ENCODE measurements at places on chromosomes 13 and 19.

DNA sequence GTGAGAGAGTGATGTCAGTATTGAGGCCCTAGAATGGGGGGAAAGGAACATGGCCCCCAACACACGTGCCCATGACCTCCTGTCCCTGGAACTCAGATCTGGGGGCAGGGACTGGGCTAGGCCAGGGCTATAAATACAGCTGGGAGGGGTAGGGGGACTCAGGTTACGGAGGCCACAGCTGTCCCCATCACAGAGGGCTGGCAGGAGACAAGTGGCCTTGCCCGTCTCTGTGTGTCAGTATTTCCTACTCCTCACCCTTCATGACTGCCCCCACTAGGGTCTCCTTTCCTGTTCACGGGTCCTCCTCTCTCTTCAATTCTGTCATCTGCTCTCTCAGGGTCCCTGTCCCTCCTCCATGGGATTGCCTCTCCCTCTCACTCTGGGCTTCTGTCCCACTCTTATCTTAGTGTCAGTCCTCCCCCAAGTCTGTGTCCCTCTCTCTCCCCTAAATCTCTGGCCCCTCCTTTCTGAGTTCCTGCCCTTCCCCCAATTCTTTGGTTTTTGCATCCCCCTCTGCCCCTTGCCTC is 687 bp upstream of the HRC start:
- DNase-seq: no peak

DNA sequence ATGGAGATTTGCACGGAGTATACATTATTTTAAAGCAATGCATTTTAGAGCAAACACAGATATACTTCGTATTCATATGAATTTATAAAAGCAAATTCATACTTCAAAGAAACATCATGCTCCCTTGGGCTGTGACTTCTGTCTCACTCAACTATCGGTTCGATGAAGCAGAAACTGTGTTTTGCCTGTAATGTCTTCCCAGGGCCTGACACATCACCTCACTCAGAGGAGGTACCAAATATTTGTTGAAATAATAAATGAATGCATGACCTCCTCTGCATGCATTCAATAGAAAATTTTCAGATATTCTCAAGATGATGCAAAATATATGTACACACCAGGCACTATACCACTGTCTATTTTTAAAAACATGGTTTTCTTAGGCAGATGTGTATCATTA is 432.7 kb downstream of the EFNB2 start:
- no peak for DNase-seq

DNA sequence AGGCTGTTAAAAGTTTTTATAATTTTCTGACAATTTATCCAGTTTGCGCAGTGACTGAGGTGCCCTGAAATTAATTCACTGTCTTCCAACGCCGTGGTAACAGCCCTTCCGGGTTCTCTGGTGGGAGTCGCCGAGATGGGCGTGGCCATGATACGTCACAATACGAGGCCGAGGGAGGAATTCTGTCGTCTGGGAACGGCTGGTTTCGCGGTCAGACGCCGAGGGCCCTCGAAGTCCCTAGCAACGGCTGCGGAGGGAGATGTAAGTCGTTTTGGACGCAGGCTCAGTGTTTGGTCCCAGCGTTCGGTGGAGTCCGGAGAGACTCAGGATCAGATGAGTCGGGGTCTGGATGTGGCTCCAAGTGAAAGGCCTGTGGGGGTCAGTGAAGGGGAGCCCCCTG is 21.7 kb downstream of the ZNF613 start:
- no peak for DNase-seq

GRCh38 chr13:81116461-81117282 is 775.7 kb upstream of the SPRY2 start:
- DNase-seq: no peak

DNA sequence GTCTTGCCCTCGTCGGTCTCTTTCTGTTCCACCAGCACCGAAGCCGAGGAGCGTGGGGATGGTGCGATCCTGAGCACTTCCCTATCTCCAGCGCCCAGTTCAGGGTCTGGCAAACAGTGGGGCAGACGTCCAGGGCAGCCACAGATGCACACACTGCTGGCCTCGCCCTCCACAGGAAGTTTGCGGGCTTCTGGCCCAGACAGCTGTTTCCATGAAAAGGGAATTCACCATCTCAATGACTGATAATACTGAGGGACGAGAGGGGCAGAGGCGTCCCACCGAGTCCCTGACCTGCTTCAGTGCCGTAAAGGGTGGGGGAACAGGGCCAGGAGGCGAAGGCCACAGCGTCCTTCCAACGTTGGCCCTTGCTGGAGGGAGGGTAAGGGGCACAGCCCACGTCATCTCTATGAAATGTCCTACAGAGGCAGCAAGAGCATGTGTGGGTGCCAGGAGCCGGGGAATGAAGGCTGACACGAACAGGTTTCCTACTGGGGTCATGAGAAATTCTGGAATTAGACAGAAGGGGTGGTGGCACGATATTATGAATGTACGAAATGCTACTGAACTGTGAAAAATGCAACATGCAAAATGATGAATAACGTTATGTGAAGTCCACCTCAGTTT is 19.5 kb downstream of the SHC2 start:
- DNase-seq: no peak

DNA sequence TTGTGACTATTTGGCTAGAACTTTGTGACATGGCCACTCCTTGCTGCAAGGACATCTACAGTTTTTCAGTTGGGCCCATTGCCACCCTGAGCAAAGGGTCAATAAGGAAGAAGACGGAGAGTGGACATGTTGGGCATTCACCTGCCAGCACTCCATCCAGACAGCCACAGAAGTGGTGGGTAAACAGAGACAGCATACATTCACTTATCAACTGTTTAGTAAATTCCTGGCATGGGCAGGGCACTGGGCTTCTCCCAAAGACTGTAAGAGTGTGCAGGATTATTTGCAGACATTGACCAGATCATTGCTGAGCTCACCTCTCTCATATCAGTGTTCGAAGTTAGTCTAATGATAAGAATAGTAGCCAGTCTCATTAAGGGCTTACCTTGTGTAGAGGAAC is 29.2 kb downstream of the SIPA1L3 start:
- no peak for DNase-seq

DNA sequence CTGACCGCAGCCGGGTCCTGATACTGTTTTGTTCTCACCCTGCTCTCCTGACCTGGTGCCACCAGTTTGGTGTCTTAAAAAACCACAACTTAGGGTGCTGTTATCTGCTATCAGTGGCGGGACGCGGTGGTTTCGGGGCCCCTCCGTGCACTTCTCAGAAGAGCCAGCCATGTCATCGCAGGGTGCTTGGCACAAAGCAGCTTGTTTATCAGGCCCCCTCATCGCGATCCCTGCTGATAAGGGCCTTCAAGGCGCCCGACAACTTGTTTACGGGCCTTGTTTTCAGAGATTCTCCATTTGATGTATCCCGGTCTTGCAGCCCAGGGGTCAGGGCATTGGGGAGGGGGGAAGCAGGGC is 58.1 kb upstream of the KLF2 start:
- peak; percentile 41 for DNase-seq

GRCh38 chr13:69796256-69796655 is 311.4 kb upstream of the ATXN8OS start:
- DNase-seq: no peak

GRCh38 chr19:8239528-8240273 is 30.5 kb downstream of the CERS4 start:
- no peak for DNase-seq

DNA sequence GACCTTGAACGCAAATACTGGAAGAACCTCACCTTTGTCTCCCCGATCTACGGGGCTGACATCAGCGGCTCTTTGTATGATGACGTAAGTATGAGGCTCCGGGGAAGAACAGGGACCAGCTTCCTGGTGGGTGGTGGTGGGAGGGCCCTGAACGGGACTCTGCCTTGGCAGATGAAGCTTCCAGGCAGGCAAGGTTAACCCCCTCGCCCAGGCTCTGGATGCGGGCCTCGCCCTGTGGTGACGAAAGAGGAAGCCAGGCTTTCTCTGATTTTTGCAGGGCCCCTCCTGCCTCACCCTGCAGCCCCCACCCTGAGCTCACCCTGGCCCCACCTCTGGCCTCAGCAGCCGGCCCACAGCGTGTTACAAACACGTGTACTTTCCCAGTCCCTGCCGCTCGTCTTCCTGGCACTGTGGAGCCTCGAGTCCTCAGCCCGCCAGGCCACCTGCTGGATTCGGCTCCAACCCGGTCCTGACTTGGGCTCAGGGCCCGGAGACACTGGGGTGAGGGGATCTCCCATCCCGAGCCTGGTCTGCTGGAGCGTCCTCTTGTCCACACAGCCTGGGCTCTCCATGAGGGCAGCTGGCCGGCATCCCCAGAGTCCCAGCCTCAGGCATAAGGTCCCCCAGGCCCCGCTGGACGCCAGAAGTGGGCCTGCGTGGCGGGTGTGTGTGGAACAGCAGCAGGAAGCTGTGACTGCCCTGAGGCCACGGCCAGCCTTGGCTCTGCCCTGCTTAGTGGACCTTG is 72.4 kb downstream of the KDM4B start:
- DNase-seq: no peak

DNA sequence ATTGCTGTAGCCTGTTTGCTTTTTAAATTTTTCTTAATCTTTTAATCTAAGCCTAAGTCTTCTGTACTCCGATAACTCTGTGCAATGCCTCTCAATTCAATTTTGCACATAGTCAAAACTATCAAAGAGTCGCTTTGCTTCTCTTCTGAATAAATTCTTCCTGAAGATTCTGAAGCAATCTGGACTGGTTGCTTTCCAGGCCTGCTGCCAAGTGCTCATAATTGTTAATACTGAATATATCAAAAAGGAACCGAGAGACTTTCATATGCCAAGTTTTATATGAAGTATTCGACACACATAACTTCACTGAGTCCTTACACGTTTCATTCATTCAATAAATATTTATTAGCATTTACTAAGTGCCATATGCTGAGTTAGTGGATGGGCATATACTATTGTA is 91.3 kb downstream of the EDNRB start:
- DNase-seq: no peak

DNA sequence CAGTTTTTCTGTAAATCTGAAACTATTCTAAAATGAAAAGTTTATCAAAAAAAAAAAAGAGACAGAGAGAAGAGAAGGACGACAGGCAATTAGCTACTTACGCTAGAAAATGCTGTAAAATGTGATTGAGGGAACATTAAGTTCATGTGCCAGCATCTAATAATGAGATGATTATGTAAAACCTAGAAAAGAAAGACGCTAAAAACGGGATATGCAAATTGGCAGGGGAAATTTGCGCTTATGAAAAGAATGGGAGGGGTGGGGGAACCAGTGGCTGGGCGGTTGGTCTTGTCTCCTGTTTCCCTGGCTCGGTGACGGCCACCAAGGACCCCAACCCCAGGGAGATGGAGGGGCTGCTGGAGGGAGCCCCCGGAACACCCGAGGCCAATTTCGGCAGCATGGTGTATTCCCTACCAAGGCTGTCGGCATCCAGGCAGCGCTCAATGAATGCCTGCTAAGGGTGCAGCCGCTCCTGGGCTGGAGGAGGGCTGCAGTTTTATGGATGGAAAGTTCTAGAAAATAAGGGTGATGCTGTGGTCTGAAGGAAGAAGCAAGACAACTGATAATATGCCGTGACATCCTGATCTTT is 34.2 kb downstream of the GNG7 start:
- no peak for DNase-seq

DNA sequence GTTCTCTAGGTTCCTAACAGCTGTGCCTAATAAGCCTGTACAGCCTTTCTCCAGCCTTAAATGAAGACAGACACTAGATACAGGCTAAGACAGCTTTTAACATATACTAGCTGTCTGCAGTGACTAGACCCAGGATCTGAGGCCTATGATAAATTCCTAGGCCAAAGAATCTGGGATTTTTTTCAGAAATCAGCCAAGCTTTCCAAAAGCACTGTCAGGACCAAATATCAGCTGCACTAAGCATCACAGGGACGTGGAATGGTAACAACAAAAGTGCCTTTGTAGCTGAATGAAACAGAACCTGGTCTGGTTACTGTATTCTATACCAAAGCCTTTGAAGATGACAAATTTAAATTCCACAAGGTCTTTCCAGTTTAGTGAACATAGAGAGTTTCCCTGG is 77.9 kb upstream of the DOCK9 start:
- no peak for DNase-seq

DNA sequence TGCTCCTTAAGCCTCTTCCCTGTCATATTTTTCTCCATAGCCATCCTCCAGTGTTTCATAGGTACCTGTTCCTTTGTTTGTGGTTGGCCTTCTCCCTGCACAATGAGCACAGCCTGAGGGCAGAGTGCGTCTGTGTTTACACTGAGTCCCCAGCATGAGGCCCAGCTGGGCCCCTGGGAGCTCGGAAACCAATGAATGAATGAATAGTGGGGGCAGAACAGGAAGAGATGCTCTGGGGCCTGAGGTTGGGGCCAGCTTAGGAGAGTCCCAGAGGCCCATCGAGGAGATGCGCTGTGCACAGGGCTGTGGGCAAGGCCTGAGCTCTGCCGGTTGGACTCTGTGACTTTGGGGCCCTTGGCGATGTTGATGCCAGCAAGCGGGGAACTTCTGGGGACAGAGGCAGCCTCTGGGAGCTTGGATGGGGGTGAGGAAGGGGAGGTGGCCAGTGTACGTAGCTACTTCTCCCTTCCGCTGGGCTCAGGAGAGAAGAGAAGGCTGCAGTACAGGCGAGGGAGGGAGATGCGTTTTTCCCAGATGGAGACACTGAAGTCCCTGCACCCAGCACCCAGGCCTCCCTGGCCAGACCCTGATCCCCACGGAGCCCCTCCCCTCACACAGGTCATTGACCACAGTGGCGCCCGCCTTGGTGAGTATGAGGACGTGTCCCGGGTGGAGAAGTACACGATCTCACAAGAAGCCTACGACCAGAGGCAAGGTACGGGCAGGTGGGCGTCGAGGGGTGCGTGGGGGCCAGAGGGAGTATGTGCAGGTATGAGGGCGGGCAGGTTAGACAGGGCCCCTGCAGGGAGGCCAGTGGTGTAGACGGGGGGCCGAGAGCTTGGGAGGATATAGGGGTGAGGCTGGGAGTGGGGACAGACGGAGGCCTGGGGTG is 5.1 kb downstream of the TBCB start:
- DNase-seq: no peak

GRCh38 chr19:54063350-54064116 is at the start of gene VSTM1:
Gene VSTM1 (minus strand): TSS chr19:54063897. CDS start chr19:54063777, 120 bp downstream.
- DNase-seq: no peak

Data from stimulated activated CD8-positive, alpha-beta memory T cell treated with anti-CD3 and anti-CD28 coated beads, Interleukin-7, amount 100 ng/mL, for 4 hours (primary cell).